GM06990 (cell line): ENCODE measurements at places on chromosomes 4 and X.

- no peak for DNase-seq
Measured at GRCh38 chr4:87227751-87228151, 7.3 kb upstream of the KLHL8 start.

- peak; percentile 59 for DNase-seq
Measured at GRCh38 chrX:49053223-49054072, 5.4 kb upstream of the CCDC120 start.

DNA sequence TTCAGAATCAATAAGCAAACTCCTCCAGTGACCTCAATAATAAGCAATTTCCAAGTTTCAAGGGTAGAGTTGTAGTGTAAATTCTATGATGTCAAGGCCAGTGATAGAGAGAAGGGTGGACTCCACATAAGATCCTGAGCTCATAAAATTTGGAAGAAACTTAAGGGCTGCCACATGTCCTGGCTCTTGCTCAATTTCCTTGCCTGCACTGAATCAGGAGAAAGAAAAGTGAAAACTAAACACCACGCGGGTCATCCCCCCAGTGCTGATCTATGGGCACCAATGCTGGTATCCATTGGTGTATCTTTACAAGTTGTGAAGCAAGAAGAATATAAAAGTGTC lies 392.0 kb upstream of the INTU start:
- no peak for DNase-seq

GRCh38 chrX:31931225-31931624 lies 859.4 kb upstream of the FTHL17 start:
- DNase-seq = no peak

DNA sequence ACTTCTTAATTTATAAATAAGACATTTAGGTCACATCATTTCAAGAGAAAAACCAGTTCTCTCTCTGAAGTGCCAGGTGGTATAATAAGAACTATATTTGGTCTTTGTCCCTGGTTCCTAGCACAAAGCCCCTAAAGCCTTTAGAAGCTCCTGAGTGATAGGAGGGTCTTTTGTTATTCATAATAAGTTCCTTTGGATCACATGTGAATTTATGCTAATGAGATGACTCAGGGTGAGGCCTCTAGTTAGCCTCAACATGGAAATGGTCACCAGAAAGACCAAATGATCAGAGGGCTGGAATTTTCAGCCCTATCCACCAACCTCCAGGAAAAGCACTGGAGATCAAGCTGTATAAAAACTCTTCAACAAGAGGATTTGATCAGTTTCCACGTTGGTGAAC lies 68.1 kb upstream of the BLTP1 start:
- DNase-seq = no peak

- no peak for DNase-seq
Measured at GRCh38 chrX:45975633-45976032, 569.6 kb downstream of the ZNF674 start.
